ENCODE measurements at places on chromosomes 12 and 14.

- DNase-seq: no peak
These were observed 1367.5 kb downstream of the AACS start for GRCh38 chr12:126432780-126433179.

GRCh38 chr12:41254004-41254914 is 66.1 kb downstream of the PDZRN4 start:
- no peak for DNase-seq

DNA sequence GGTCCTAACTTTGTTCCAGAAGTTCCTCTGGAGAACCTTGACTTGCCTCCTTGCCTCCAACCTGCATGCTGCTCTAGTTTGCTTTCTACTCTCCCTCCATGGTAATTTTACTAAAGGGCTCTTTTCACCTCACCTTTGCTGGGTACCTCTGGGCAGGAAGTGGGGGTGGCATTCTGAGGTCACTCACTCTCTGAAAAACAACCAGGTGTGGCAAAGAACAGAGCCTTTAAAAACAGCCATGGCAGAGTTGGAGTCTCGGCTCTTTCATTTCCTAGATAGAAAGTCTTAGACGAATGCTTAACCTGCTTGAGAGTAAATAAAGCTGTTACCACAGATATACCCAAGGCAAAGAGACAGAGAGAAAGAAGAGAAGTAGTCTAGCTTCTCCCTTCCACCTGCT is 827.9 kb downstream of the BCL11B start:
- DNase-seq: no peak

DNA sequence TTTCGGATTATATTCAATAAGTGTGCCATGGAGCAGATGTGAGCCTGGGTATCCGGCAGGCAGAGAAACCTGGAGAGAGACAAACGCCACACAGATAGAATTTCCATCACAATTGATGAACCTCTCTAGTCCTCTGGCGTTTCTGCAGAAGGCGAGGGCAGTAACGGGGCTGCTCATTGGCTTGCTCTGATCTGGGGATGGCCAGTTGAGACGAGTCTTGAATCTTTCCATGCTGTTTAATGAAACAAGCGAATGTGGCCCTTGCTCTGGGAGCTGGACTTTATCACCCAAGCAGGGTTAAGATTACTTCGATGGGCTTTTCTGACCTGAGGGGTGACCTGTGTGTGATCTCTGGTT is 42.4 kb upstream of the CLMN start:
- no peak for DNase-seq

DNA sequence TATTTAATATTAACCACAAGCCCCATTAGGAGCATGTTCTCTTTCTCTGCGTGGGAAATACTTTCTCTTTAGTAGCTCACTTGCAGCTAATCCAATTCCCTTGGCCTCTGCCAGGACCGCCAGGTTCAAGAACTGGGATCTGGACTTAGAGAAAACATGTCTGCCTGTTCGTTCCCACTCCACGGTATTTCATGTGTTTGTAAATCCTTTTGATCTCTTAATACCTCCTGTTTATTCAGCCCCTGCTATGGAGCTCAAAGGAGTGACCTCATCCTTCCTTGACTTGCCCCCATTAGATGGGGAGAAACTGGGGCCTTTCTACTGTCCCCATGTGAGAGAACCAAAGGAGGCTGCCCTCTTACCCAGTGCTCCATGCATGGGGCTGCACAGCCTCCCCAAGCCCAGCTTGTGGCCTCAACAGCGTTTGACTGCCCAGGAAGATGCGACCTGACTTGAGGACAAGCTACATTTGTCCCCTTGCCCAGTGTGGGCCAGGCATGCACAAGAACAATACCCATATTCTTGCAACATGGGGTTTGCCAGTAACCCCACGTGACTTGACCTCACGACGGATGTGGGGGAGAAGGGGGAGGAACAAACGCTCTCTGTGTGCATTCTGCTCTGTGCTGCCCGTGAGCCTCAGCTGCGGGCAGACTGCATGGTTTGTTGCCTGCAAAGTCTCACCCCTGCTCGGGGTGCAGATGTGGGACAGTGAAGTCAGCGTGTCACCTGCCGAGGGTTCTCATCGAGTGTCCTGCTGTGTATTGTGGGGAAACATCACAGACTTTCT is 30.3 kb downstream of the CD9 start:
- DNase-seq: peak; percentile 58

GRCh38 chr12:108842361-108842760 is 15.0 kb downstream of the SSH1 start:
- DNase-seq: no peak

DNA sequence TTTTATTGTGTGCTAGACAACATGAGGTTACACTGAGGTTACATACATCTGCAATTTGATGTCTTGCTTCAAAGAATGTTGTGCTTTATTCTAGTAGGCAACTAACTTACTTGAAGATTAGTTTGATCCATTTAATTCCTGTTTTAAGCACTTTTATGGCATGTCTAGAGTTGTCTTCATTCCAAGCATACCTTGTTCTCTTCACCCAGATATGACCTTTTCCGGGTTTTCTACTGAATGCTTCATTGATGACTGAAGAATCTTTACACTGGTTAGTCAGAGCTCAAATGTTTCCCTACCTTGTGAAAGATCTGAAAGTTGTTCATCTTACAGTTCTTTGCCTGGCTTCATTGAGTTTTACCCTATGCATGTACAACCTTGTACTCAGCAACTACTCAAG is 274.0 kb upstream of the KITLG start:
- no peak for DNase-seq

- DNase-seq: no peak
These were observed 232.6 kb downstream of the EFCAB11 start for GRCh38 chr14:89721956-89722355.

- DNase-seq: no peak
These were observed 59.6 kb upstream of the NCOR2 start for GRCh38 chr12:124626971-124627411.

DNA sequence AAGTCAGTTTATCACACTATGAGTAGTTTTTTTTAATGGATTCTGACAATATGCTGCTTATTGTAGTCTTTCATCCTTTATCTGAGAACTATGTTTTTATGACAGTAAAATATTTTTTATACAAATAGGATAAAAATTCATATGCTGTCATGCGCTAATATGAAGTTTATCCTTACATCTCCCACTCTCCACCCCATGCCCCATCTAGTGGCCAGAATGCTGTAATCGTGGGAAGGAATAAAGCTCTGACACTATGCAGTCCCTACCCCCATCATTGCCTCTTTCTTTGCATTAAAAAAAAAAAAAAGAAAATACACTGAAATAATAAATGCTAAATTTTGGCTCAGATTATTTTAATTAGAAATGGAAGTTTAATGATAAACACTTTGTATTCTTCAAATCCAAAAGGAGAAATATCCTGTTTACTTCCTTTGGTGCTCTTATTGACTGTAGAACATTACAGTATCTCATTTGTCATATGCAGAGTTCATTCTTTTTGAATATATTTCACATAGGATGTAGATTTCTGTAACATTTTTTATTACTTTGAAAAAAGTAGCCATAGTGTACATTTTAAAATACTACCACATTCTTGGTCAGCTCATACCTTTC is 145.9 kb upstream of the SLCO1C1 start:
- no peak for DNase-seq

DNA sequence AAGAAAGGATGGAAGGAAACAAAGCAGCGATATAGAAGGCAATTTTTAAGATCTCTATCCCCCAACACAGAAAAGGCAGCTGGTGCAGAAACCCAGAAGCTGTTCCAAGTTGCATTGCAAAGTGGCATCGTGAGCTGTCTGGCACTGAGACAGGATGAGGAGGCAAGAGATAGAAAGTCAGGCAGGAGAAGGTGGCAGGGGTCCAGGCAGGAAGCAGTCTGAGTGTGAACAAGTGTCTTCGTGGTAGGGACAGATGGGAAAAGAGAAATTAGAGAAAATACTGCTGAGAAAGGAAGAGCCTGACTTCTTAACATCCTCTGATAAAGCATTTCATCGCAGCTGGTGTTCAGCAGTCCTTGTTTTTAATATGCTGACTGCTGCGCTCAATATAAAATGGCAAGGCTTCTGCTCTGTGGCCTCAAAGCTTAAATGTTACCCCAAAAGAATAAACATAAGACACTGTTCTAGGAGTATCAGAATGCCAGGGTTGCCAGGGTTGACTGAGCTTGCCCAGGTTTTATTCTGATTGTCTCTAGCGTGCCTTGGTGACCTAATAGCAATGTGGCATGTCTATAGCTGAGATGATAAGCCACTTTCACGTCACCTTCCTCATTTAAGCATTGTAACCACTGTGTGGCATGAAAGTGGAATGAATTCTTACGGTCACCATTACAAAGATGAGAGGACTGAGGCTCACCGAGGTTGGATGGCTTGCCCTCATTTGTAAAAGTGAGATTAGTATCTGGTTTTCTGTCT is 397.6 kb downstream of the NUAK1 start:
- DNase-seq: no peak

DNA sequence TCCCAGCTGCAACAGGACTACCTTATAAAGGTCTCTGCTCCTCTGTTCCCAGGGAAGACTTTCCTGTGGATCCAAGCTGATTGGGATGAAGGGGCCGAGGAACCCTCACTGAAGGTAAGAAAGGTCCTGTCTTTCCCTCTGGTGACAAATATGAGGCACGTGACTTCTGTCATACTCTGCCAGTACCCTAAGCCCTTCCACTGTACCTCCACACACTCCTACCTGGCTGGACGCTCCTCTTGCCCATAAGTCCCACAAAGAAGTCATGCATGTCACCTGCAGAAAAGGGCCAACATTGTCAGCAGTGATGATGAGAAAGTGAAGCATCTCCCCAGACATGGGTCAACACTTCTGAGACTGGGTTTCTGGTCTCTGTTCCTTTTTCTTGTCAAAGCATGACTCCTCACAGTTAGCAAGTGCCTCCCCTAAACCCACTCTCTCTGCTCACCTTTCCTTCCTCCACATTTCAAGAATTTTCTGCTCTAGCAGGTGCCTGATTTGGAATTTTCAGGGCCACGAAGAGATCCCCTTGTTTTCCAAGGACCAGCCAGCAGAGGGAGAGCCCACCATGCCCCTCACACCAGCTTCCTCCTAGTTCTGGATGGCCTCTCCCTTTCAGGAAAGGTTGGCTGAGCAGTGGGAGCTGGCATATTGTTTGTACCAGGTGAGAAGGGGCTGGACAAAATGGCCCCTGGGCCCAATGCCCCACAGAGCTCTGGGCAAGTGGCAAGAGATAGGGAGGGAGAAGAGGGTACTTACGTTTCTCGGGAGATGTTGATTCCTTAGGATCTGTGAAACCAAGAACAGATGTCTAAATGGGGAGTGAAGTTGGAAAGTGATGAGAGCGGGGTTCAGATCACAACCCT is 3.5 kb downstream of the TAC3 start:
- no peak for DNase-seq

DNA sequence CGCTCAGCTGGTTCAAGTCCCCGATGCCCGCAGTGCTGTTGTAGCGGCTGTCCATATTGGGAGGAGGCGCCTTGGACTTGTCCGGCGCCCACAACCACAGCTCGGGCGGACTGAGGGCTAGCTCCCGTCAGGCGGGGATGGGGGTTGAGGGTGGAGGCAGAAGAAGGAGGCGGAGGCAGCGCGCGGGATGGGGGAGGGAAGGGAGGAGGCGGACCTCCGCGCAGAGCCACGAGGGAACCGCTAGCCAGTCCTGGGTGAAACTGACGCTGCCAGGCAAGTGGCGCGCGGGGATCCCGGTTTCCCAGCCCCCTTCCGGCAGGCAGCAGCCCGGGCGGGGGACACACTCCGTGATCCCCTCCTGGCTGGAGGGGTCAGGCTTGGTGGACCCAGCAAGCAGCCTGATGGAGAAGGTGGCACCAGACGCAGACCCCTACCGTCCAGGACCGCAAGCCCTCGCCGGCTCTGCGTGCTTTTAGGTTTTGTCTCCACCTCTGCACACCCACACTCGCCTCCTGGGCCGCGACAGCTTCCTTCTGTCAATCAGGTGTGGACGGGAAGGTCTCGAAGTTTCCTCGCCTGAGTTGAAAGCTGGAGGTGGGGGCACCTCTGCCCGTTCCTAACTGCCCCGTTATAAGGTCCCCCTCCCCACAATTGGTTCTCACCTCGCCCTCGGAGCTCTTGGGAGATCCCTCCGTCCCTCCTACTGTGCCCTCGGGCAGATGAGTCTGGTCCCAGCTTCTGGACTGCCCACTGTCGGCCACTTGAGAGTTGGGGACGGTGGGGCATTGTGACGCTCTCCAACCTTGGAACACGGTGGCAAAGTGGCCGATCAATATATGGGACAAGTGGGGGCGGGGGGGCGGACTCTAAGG is at the start of gene CPNE8:
Gene CPNE8, minus strand, starts transcription at position 112 of the 872 bp plus-strand sequence. Its CDS starts 57 bp downstream, at position 55.
- peak; percentile 4 for DNase-seq

DNA sequence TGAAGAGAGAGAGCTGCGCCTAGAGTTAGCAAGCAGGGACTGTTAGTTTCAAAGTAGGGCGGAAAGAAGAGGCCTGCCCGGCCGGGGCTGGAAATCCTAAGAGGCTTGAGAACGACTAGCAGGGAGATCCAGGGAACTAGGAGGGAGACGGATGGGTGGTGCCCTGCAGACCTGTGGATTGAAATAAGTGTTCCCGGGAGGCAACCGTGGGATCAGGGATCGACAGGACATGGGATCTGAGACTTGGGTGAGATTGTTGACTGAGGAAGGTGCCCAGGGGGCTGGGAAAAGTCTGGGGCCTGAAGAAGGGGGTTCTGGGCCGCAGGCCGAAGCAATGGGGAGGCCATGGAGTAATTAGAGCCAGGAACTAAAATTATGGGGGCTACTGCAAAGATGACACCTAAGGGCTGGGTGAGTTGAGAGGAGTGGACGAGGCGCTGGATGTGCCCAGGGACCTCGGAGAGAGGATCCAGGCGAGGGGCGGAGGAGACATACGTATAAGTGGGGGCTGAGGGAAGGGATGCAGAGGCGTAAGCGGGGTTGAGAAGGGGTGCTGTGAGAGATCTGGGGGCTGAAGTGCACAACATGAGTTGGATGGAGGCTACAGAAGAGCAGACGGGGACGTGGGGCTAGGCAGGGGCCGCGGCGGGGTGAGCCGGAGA is 635 bp downstream of the LTA4H start:
- DNase-seq: peak; percentile 16

DNA sequence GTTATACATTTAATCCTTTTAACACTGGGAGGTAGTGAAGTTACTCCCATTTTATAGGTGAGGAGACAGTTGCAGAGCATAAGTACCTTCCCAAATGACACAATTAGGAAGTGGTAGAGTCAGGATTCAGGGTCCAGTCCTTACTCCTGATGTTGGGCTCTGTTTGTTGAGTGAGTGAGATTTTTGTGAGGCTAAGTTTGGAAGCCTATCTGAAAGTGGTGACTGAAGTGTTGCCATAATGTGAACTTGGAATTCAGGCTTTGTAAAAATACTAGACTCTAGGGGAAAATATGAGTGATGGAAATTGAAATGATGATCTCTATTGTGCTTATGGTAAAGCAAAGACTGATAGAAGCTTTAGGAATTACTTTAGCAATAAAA is 2.2 kb downstream of the NUDT4 start:
- no peak for DNase-seq

DNA sequence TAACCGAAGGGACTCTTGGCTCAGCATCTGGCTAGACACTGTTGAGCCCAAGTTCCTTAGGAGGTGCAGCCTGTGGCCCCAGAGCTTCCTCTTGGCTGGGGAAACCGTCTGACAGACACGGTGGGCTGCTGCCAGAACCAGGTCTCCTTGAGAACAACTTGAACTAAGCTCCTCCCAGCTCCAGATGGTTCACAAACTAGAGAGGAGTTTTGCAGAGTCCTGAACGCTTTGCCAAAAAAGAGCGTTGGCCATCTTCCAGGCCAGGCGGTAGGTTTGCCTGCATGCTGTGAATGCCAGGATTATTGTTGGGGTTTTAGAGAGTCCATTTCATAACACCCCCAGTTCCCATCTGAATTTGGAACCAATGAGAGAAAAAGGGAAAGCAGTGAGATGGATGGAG is 399.8 kb downstream of the RGS6 start:
- DNase-seq: peak; percentile 50

GRCh38 chr12:92553389-92553788 is 149.4 kb upstream of the PLEKHG7 start:
- DNase-seq: no peak

Data from hematopoietic multipotent progenitor cell (in vitro differentiated cells).